ENCODE measurements at places on chromosomes 12 and 14.

DNA sequence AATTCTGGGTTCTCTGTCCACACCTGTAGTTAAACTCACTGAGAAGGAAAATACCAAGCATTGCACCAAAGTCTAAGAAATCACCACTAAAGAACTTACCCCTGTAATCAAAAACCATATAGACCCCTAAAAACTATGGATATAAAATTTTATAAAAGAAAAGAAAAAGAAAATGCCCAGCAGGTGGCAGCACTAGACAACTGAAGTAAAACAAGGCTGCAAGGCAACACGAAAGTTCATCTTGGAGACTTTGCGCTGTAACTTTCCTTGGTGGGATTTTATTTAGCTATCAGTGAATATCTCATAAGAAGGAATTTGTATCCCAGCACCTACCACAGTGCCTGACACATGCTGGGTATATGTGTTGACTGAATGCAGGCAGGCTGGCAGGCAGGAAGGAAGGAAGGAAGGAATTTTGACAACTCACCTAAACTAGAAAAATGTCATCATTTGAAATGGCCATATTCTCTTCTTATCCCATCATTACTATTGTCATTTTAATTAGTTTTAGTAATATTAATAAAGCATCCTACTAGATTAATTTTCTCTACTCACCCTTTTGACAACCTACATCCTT, 68.2 kb upstream of the ETV6 start:
- no peak for DNase-seq

DNA sequence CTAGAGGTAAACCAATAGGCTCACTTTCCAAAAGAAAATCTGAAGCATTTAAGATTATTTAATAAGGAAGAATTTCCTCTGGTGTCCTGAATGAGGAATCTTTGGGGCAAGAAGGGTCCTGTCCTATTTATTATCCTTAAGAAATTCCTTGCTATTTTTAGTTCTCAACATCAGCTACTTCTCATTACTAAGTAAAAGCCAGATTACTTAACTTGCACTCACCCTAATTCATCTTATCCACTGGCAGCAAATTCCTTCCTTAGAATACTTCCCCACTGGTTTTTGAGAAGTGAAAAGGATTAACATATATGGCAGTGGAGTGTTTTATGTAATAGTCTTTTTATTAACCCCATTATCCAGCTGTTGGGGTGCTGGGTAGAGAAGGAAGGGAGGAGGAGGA, 767.7 kb downstream of the DIO2 start:
- no peak for DNase-seq

GRCh38 chr12:12202105-12202504, 64.7 kb downstream of the LRP6 start:
- DNase-seq = no peak

DNA sequence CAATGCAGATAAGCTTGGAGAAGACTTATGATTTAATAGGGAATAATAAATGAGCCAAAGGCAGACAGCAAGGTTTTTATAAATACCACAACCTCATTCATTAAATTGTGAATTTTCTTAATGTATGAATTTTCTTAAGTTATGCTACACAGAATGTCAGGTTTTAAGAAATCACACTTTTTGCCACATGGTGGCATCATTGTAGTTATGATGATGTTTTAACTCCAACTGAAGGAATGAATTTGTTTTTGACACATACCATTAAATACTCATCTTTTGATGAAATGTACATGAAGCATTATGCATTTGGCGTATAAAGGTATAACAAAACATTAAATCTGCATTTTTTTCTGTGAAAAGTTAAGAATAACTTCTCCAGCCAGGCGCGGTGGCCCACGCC, 524.1 kb upstream of the FBXO33 start:
- DNase-seq = no peak

- DNase-seq = no peak
Observed at GRCh38 chr12:132160016-132160415, 15.8 kb downstream of the NOC4L start.

- peak; percentile 8 for DNase-seq
Observed at GRCh38 chr12:30515351-30515750, 180.3 kb downstream of the IPO8 start.

GRCh38 chr14:50666772-50667683, 1.1 kb downstream of the SAV1 start:
- DNase-seq = no peak

DNA sequence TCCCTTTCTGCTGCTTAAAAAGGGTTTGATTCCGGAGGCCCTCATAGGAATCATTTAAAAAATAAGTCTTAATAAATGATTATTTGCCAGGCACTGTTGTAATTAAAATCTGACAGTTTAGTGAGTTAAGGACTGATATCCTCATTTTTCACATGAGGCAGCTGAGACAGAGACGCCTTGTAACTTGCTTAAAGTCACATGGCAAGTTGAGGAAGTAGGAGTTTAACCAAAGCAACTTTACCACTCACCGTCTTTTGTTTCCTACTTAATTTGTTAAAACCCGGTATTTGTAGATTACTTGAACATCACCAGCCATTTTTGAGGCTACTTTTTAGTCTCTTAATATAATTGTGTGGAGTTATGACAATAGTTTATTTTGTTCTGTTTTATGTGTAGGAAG, 2.4 kb downstream of the TIGAR start:
- no peak for DNase-seq

- no peak for DNase-seq
Observed at GRCh38 chr12:123895451-123895850, 77.2 kb downstream of the CCDC92 start.

- DNase-seq = no peak
Observed at GRCh38 chr12:6281081-6281809, 29.2 kb upstream of the PLEKHG6 start.

- DNase-seq = no peak
Observed at GRCh38 chr12:115137812-115138521, 454.0 kb upstream of the TBX3 start.

GRCh38 chr12:120498870-120499515, 3.1 kb downstream of the DYNLL1 start:
- no peak for DNase-seq

GRCh38 chr14:57933349-57933748, 67.5 kb upstream of the SLC35F4 start:
- DNase-seq = no peak

DNA sequence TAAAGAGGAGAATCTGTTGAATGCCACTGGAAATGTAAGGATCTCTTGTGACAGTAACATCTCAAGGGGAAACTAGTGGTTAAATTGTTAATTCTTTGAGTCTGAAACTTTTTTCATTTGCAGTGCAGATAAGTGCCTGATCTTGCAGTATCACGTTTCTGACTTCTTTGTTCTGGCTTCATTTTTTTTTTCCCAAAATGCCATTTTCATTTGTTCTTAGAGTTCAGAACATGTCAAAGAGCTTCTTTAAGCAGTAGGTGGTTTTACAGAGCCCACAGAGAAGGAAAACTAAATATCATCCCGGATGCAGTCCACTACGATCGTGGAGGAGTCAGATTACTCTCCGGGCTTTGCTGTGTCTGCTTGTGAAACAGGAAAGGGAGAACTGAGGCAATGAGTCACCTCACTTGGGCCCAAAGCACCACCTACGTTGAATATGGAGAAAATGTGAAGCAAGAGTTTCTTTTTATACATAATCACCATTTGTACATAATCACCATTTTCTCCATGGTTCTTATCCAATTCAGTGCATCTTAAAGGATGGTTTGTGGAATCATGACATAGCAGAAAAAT, 43.9 kb downstream of the HMGA2 start:
- no peak for DNase-seq

DNA sequence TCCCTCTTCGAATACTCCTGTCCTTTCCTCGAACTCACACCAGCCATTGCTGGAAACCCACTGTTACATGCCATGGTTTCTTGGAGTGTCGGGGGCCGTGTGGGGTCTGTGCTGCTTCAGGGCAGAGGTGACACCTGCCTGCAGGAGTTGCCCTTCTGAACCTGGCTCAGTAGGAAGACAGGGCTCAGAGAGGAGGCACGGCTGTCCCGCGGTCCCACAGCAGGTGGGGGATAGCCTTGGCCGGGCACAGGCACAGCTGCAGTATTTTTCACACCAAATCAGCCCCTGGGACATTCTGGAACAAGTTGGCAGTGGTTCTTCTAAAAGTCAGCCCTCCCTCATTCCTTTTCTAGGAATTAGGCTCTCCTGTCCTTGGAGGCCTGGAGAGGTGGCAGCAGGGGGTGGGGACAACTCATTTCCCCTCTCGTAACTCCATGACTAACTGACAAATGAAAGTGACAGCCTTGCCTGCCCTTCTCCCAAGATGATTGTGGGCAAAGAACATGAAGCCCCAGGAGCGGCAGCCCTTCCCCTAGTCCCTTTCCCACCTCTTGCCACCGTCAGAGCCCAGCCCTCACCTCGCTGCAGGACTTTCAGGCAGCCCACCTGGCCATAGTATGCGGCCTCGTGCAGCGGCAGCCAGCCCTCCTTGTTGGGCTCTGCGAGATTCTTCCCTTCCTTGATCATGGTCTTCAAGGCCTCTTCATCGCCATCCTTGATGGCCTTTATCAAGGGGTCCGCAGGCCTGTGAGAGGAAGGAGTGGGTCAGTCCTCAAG, 22.4 kb downstream of the ASB2 start:
- DNase-seq = no peak

GRCh38 chr12:30448038-30448437, 247.6 kb downstream of the IPO8 start:
- no peak for DNase-seq
